ENCODE measurements at places on chromosomes 5 and 9.

DNA sequence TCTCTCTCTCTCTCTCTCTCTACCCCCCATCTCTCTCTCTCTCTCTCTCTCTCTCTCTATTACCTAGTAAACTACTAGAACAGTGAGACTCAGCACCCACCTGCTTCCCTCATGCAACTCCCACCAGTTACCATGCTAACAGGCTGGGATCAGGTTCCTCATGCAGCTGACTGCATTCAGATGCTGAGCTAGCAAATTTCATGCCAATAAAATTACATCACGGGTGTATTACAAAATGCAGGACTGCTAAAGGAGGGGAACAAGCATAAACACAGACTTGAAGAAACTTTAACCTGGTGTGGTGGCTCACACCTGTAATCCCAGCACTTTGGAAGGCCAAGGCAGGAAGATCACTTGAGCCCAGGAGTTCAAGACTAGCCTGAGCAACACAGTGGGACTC, 76.0 kb downstream of the CEMIP2 start:
- no peak for DNase-seq

- DNase-seq = no peak
Measured at GRCh38 chr5:157116483-157116954, 7.7 kb upstream of the HAVCR2 start.

- DNase-seq = no peak
Measured at GRCh38 chr5:122262103-122262502, 49.9 kb upstream of the SNCAIP start.

GRCh38 chr5:135822959-135823358, 11.5 kb upstream of the SLC25A48 start:
- no peak for DNase-seq

GRCh38 chr5:128036950-128037349, 46.6 kb upstream of the SLC12A2 start:
- no peak for DNase-seq

- no peak for DNase-seq
Measured at GRCh38 chr5:135719428-135720063, 114.9 kb upstream of the SLC25A48 start.

GRCh38 chr9:110157823-110158664, 49.9 kb downstream of the C9orf152 start:
- no peak for DNase-seq

DNA sequence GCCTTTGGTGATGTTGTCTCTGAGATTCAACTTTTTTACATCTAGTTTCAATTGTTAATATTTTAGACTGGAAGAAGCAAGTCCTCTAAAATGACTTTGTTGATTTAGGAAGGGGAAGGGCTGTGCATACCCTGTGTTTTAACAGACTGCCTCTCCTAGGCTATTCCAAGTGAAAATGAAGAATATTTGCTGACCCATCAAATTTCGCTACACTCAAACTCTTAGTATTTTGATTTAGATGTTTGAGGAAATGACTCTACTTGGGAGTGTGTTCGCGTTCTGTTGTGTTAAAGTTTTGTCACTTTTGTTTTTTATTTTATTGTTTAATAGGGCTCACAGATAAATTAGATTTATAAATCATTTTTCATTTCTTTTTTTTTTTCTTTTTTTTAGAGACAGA, 3.6 kb downstream of the MARVELD2 start:
- no peak for DNase-seq

DNA sequence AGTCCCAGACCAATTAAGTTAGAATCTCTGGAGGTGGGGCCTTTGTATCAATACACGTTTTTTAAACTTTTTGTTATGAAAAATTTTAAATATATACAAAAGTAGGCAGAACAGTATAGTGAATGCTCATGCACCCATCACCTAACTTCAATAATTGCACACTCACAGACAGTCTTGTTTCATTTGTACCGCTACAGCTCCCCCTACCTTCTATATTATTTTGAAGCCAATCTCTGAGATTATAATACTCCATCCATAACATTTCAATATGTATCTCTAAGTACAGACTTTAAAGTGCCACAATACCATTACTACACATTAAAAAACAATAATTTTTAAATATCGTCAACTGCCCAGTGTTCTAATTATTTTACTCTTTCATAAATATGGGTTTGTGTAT, 32.9 kb downstream of the ISL1 start:
- DNase-seq = no peak

GRCh38 chr5:138234651-138235050, 21.5 kb upstream of the CDC23 start:
- DNase-seq = no peak

DNA sequence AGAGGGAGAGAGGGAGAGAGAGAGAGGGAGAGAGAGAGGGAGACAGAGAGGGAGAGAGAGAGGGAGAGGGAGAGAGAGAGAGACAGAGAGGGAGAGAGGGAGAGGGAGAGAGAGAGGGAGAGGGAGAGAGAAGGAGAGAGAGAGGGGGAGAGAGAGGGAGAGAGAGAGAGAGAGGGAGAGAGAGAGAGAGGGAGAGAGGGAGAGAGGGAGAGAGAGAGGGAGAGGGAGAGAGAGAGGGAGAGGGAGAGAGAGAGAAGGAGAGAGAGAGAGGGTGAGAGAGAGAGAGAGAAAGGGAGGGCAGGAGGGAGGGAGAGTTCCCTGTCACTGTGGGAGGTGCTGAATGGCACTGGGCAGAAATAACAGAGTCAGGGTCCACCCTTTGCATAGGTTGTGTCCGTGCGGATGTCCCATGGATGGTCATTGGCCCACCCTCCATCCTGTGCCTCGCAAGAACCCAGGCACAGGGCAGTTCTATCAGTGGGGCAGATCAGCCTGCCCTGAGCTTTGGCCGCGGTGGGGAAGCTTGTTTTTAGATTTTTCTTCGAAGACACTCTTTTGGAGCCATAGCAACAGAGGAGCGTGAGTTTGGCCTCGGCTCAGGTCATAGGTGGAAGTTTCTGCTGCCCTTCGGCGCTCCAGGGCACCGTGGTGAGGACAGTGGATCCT, 30.1 kb downstream of the ADAMTSL2 start:
- DNase-seq = no peak

DNA sequence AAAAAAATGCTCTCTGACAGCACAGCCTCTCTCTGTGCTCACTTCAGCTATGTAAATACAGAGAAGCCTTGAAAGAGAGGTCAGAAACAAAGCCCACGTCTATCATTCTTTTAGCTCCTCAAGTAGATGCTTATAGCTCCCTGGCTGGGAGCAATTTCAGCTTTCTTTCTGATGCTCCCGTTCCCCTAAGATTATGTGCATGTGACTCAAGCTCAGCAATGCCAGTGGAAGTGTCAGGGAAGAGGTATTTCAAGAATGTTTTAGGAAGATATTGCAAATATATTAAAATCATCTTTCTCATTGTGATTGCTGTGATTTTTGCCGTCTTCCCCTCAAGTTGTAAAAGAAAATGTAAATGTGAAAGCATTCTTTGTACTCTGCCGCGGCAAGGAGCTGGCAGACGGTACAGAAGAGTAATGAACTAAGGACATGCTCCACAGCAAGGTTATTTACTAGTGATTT, 1353.7 kb upstream of the ACO1 start:
- no peak for DNase-seq

DNA sequence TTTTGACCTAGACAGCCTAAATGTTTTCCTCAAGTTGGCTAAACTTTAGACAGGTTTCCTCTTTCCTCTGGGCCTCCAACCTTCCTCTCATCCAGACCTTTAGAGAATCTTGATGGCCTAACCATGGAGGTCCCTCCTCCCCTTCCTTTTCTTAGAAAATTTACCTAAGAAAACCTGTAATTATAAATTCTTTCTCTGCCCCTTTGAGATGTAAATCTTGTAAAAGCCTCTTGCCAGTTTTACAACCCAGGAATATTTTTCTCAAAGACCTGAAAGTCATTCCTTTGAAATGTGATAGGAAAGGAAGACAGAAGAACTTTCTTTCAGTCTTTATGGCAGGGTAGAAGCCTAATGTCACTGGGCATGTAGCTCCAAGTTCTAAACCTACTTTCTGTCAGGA, 1752.6 kb upstream of the C9orf72 start:
- no peak for DNase-seq

GRCh38 chr9:136974817-136975535, 2.3 kb upstream of the PTGDS start:
- peak; percentile 57 for DNase-seq

DNA sequence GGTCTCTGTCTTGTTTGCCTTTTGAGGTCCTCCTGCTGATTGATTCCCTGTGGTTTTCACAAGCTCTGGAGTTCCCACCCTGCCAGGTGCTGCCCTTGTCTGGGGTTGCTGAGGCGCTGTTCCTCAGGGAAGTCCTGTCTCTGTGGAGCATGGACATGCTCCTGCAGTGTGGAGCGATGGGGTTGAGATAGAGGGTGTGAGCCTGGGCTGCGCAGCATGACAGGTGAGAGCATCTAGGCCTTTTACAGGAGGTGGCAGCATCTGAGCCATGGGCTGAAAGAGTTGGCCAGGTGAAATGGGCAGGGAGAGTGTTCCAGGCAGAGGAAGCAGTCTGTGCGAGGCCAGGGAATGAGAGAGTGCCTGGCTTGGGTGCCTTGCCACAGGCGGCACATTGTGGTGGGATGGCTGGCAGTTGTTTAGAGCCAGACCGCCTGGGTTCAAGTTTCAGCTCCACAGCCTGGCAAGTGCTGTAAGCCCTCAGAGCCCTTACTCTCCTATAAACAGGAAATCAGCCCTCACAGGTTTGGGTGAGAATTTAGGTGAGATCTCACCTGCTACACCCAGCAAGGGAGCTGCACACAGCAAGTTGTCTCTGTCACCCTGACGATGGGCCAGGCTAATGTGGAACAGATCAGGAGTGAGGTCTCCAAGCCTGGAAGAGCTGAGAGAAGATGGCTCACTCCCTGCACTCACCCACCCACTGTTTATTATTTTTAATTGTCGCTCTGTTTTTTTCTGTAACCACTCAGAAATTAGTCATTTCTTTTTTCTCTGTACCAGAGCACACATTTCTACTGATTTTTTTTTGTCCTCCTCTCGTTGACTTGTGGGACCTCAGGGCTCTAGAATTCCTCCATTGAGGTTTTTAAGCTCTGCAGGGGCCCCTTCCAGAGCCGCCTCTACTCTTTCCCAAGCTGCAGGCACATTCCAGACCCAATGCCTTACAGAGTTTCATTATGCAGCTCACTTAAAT, 19.6 kb downstream of the TCOF1 start:
- DNase-seq = no peak

GRCh38 chr9:69090946-69091345, 55.4 kb downstream of the FXN start:
- no peak for DNase-seq

DNA sequence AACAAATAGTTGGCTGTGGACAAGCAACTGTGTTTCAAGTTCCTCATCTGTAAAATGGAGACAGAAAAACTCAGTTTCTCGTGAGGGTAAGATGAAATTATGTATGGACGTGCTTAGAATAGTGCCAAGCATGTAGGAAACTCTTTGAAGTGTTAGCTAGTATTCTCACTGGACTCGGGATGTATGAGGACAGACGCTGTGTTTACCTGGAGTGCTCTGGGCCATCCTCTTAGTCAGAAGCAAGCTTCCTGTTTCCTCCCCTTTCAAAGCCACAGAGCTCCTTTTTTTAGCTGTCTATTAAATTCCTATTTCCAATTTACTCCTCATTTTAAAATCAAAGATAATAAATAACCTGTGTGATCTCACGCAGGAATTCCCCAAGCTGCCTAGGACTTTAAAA, 23.8 kb upstream of the IQGAP2 start:
- DNase-seq = no peak

- DNase-seq = no peak
Measured at GRCh38 chr5:42361315-42361688, 61.9 kb upstream of the GHR start.

DNA sequence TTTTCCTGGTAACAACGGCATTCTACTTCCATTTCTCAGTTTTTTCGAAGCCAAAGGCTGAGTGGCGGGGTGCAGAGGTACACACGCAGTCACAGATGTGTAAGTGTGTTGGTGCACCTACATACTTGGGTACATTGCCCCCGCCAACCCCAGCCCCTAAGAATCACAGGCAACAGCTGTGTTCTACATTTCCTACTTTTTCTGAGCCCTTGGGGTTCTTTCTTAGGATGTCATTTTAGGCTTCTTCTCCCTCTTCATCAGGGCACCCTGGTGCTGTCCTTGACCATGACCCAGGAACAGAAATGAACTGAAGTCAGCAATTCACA, 104.8 kb downstream of the PAX5 start:
- no peak for DNase-seq

DNA sequence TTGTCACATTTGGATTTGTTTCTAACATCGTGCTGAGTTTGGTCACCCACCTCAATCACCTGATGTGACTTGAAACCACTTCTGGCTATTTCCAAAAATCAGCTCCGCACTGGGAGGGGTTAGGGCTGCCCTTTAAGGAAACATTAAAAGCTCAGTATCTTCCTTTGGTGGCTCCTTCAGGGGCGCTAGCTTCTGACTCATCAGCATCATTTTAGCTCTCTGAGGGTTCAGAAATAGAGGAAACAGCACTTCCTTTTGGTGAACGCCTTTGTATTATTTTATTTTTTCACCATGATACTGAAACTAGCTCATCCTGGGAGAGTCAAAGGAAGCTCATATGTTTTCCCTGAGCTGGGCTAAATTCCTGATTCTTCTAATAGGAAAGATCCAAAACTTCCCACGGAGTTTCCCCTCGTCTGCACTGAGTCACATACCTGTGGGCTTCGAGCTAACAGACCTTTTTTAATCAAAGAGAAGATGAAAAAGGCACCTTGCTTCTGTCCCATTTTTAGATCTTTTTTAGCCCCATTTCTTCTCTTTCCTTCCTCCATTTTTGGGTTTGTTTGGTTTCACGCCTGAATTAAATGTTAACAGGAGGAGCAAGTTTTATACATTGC, 48.2 kb downstream of the ROPN1L start:
- DNase-seq = no peak

DNA sequence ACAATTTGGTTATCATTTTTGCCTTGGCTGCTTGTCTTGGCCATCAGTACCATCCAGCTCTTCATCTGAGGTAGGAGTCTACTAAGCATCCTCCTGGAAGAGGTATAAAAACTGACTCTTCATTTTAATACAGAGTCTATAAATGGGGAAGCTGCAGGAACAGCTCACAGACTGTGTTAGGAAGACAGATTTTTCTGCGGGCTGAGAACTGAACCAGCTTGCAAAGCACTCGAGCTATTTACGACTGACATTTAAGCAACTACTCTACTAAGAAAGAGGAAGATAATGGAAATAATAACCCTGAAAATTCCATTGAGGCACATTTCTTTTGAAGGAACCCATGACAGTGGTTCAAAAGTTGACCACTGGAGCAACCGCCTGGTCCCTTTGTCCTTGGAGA, 314.5 kb upstream of the RFX3 start:
- DNase-seq = no peak

DNA sequence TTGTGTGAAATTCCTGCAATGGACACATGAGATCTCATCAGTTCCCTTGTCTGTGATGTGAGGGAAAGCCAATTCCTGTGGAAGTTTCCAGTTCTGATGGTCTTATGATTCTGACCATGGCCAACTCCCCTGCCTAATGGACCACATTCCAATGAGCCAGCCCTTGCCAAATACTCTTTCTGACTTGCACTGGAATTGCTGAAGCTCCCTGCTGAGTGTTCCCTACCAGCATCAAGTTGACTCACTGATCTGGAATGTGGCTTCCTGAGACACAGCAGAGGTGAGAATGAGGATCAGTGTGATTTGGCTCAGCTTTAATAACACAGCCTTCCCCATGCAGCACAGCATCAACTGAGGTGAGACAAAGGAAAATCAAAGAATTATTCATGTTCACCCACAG, 427.8 kb downstream of the KDM4C start:
- DNase-seq = peak; percentile 66

GRCh38 chr9:79240774-79241173, 331.0 kb upstream of the TLE4 start:
- DNase-seq = no peak

GRCh38 chr9:99035313-99035712, 69.6 kb upstream of the TGFBR1 start:
- DNase-seq = no peak
